IPS DF 19.7 (cell line): ENCODE measurements at places on chromosomes 6 and 20.

DNA sequence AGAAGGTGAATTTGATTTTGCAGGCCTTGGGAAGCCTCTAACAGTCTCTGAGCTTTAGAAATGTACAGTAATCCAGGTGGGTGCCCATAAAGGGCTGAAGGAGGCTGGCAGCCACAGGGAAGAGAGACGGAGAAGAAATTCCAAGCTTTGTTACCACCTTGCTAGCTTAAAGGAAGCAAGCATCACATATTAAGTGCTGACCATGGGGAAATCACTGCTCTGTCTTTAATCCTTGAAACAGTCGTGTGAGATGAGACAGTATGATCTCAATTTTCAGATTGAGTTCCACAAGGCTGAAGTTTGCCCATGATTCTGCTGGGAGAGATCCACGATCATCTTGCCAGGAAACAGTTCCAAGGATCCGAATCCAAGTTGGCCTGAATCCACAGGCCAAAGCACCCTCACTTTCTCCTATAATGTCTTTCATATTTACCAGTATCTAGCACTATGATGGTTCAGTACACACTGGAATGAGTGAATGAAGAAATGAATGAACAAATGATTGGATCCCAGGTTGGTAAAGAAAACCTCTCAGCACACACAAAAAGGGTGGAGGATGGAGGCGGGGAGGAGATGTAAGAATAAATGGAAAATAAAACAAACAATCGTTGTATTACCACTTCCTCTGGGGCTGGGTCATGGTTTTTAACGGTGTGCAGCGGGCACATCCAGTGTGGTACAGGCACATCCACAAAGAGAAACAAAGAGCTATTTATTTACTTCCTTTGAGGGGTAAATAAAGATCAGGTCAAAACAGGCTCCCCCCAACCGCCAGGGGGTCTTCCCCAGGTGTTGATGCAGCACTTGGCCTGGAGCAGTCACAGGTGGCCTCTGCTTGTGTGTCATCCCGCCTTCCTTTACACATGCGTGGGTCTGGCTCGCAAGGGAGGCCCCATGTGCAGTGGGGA lies 28.2 kb upstream of the TAF8 start:
- no peak for DNase-seq

GRCh38 chr6:139316622-139317317 lies 25.0 kb upstream of the TXLNB start:
- no peak for DNase-seq

DNA sequence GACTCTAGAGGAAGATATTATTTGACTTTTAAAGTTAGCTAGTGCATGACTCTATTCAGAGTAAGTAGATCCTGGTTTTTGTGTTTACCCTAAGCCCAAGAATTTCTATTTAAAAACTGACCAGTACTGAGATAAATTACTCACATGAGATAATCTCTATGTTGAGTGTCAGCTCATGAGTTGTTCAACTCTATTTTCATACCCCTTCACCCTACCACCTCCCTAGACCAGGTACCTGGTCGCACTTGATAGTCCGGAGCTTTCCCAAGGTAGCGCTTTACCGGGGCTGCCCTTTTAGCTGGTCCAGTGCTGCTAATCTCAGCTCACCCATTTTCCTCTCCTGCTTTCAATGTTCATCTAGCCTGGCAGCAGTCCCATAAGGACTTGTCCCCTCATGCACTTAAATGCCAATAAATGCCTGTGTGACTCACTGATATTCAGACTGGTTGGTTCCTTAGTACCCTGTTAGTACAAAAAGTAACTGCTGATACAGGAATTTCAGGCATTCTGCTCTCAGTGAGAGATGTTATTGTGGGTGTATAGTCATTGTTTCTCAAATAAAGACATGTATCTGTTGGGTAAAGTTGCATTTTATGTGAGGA lies 503.9 kb downstream of the ADGRB3 start:
- DNase-seq: no peak

DNA sequence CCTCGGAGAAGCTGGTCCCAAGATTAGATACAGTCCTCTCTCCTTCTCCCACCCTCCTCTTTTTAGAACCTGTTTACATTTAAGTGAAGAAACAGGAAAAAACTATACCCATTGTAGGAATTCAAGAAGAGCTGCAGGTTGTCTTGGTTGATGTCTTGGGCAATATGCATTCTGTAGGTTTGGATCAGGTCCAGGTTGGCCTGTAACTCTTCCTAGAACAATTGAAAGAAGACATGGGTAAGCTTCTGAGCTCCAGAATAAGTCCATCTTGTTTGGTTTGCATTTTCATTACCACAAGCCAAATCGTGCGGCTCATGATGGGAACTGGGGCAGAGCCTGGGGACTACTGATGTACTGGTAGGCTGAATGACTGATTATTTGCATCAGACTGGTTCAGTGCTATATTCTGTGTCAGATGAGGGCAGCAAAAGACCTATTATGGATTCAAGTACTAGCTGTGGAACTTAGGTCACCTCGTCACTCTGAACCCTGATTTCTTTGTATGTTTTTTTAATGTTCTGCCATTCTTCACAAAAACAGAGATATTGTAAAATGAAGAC lies 20.3 kb upstream of the SLA2 start:
- no peak for DNase-seq

- no peak for DNase-seq
Measured at GRCh38 chr20:63979557-63980316, at the start of gene SAMD10. SAMD10 (minus strand) TSS chr20:63979642; CDS start chr20:63979467, 175 bp downstream.

- no peak for DNase-seq
Measured at GRCh38 chr6:73169633-73170032, 55.7 kb downstream of the KHDC1L start.

GRCh38 chr6:8930009-8930408 lies 494.7 kb upstream of the SLC35B3 start:
- no peak for DNase-seq

GRCh38 chr6:96227135-96227534 lies 211.4 kb downstream of the FUT9 start:
- no peak for DNase-seq

DNA sequence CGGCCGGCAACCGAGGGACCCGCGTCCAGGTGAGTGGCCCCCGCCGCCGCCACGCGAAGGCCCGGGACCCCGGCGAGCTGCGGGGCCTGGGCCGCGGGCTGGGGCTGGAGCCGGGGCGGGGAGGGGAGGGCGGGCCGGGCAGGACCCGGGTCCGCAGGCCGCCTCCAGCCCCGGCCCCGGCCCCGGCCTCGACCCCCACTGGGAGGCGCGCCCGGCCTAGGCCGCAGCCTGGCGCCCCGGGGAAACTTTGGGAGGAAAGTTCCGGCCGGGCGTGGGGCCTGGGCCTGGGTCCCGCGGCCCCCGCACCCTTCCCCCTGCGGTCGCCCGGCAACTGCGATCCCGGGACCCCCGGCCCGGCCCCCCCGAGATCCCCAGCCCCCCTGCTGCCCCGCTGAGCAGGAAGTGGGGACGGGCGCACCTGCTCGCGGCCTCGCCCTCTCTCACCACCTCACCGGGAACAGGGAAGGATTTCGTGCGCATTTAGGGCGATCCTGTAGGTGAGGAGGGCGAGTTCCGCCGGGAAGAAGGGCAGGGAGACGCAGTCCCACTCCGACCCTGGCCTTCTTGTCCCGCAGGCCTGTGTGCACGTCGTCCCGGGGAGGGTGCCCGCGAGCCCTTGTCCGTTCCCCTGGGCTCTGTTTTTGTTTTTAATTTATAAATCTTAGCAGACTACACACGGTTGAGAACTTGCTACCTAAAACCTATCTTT lies 402 bp downstream of the OSBPL2 start:
- DNase-seq: no peak

DNA sequence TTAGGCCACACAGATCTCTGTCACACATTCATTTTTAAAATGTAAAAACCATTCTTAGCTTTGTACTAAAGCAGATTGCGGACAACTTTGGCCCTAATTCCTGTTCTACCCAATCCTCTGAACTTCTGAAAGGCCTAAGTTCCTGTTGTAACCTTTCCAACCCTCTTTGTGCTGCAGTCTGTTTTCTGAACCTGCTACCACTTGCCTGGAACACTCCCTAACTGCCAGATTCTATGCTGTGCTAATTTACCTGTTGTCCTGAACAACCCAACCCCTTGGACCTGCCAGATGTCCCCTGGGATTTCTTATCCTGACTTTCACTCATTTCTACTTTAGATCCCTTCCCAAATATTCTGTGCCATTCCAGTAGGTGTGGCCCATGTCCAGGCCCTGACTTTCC lies 398.7 kb downstream of the ZFAND3 start:
- DNase-seq: no peak

GRCh38 chr20:53033176-53033575 lies 61.0 kb downstream of the TSHZ2 start:
- no peak for DNase-seq

DNA sequence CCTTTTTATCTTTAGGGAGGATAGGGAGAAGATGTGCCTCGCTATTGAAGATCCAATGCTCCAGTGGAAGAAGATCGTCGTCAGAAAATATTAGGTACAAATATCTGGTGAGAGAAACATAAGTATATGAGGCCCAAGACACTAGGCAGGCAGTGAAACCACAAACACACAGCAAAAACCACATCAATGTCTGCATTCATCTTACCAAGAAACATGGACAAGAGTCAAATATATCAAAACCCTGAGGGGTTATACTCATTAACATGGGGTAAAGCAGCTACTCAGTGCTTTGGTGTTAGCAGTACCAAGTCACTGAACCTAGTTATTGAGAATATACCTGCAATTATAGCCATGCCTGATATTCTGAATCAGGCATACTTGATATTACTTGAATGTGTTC lies 101.4 kb upstream of the FAM184A start:
- DNase-seq: no peak

GRCh38 chr6:97176468-97176867 lies 106.5 kb downstream of the MMS22L start:
- no peak for DNase-seq

- DNase-seq: no peak
Measured at GRCh38 chr6:148803979-148804378, 57.1 kb downstream of the UST start.

DNA sequence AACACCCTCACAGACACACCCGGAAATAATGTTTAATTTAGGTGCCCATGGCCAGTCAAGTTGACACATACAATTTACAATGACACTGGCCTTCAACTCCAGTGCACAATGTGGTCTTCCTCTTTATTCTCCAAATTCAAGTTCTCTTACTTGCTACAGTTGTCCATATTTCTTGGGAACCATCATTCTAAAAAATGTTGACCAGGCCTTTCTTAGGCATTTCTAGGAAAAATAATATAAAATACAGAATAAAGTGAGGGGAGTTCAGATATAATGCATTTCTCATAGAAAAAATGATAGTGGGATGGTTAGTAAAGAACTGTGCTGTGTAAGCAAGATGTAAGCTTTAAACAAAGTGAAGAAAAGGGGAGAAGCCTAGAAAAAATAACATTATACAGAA lies 298.9 kb downstream of the ARHGAP18 start:
- no peak for DNase-seq

DNA sequence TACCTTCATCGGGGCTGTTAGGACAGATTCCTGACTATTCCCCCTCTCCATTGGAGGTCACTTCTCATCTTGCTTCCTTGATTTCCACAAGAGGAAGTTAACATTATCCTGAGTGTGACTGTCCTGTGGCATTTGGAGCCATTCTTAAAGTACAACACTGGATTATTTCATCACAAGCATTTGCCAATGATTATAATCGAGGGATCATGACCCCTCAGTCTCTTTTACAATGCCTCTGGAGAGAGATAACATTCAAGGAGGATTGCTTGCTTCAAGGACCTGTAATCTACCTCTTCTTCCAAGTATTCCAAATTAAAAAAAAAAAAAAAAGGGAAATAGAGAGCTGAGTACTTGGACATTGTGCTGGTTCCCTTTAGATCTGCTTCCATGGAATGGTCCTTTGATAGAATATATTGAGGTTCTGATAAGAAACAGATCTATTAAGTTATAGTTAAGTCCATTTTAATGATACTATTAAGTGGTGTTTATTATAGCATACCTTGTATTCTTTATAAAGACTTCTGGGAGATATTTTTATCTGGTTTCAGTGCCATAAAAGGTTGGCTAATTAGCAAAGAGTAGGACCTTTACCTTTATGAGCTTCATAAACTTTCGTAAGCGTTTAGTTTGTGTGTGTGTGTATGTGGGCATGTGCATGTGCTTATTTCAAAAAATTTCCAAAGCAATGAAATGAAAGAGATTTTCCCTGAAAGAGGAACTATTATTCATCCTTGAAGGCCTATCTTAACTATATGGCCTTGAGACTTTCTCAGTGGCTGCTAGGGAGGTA lies 469.1 kb downstream of the DHX35 start:
- no peak for DNase-seq

- DNase-seq: no peak
Measured at GRCh38 chr20:63032861-63033793, 26.4 kb upstream of the BHLHE23 start.

DNA sequence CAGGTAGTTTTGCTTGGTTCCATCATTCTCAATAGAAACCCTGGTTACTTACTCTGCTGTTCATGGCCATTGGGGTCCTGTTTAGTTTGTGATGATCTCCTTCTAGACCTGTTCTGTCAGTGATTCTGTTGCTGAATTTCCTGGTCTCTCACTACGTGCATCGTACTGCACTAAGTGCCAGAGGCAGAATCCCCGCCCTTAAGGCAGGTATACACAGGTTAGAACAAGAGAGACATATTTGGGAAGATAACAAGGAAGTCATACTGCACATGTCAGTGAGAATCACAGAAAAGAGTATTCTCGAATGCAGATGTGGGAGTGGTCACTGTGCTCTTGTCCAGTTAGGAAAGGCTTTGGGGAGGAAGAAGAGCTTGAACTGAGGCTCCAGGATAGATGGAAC lies 148.1 kb upstream of the MYLIP start:
- DNase-seq: no peak

GRCh38 chr6:2708456-2708855 lies 42.3 kb downstream of the MYLK4 start:
- no peak for DNase-seq

GRCh38 chr6:5869261-5869660 lies 137.5 kb downstream of the NRN1 start:
- DNase-seq: no peak

DNA sequence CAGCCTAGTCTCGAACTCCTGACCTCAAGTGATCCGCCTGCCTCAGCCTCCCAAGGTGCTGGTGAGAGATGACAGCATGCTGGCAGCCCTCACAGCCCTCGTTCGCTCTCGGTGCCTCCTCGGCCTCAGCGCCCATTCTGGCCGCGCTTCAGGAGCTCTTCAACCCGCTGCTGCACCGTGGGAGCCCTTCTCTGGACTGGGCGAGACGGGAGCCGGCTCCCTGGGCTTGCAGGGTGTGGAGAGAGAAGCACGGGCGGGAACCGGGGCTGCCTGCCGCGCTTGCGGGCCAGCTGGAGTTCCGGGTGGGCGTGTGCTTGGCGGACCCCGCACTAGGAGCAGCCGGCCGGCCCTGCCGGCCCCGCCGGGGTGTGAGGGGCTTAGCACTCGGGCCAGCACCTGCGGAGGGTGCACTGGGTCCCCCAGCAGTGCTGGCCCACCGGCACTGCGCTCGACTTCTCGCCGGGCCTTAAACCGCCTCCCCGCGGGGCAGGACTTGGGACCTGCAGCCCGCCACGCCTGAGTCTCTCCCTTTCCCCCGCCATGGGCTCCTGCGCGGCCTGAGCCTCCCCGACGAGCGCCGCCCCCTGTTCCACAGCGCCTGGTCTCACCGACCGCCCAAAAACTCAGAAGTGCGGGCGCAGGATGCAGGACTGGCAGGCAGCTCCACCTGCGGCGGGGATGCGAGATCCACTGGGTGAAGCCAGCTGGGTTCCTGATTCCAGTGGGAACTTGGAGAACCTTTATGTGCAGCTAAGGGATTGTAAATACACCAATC lies 31.5 kb upstream of the RANBP9 start:
- no peak for DNase-seq

GRCh38 chr6:30689022-30689865 lies 1.5 kb downstream of the NRM start:
- DNase-seq: no peak
